Lung microvascular endothelial cell (primary cell): ENCODE measurements at places on chromosomes 1 and 21.

DNA sequence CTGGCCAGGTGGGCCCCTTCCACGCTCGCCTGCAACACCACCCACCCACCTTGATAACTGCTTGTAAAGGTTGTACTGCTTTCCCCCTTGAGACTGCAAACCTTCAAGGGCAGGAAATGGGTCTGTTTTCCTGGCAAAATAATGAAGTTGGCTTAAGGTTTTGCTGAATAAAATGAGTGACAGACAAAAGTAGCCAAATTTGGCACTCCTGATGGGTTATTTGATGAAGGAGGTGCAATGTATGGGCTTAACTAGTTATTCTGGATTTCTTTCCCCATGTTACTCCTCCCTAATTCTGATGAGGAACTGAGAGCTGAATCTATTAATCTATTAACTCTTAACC is 14.6 kb upstream of the HLCS start:
- no peak for DNase-seq

DNA sequence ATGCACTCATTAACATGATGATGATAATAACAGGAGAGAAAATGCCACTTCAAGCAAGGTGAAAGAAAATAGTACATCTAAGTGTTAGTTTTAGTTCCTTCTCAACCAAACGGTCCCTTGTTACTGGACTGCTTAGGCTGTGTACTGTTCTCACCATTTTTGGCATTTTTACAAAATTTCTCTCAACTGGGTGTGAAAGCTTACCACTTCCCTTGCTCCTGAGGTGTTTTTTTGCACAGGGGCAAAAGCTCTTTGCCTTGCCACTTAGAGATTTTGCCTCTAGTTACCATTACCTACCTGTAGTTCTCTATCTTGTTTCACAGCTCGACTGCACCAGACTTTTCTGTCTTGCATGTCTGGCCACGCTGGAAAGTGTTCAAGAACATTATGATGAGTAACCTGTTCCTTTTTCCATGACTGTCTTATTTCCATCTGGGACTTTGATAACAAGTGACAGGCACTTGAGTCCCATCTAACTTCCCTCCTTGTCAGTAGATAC is 10.7 kb downstream of the NEK7 start:
- peak; percentile 53 for DNase-seq

DNA sequence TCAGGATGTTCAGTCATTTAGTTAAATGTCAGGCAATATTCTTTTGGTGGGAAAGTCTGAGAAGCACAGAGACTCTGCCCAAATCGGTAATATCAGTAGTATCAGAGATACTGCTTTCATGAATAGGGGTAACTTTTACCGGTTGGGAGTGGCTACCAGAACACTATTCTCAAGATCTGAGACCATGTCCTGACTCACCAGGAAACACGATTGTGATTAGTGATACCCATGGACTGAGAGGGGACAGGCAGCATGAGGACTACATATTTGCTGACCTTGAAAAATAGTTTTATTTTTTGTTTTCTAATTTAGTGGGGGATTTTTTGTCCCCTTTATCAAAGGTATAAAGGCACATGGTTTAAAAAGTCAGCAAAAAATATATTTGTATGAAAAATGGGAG is 76.0 kb upstream of the NEK2 start:
- DNase-seq = no peak

DNA sequence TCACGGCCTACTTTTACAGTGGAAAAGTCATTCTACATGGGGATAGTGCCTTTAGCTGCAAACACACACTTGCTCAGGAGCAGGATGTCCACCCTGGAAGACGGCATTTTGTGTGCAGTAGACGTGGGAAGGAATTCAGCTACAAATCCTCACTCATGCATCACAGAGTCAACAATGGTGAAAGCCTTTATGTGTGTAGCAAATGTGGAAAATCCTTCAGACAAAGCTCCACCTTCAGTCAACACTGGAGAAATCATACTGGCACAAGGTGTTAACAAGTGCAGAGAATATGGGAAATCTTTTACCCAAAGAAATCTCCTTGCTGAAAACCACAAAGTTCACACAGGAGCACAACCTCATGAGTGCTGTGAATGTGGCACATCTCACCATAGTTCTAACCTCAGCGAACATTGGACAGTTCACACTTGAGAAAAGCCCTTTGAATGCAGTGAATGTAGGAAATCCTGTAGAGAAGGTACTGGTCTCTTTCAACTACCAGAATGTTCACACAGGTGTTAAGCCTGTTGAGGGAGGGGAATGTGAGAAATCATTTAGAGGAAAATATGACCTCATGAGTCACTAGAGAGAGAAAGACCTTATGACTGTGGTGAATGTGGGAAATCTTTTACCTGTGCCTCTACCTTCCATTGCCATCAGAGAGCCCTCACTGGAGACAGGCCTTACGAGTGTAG is 101.8 kb downstream of the PTGS2 start:
- no peak for DNase-seq

- DNase-seq = peak; percentile 95
Measured at GRCh38 chr1:21573971-21574465, 64.8 kb downstream of the ALPL start.

DNA sequence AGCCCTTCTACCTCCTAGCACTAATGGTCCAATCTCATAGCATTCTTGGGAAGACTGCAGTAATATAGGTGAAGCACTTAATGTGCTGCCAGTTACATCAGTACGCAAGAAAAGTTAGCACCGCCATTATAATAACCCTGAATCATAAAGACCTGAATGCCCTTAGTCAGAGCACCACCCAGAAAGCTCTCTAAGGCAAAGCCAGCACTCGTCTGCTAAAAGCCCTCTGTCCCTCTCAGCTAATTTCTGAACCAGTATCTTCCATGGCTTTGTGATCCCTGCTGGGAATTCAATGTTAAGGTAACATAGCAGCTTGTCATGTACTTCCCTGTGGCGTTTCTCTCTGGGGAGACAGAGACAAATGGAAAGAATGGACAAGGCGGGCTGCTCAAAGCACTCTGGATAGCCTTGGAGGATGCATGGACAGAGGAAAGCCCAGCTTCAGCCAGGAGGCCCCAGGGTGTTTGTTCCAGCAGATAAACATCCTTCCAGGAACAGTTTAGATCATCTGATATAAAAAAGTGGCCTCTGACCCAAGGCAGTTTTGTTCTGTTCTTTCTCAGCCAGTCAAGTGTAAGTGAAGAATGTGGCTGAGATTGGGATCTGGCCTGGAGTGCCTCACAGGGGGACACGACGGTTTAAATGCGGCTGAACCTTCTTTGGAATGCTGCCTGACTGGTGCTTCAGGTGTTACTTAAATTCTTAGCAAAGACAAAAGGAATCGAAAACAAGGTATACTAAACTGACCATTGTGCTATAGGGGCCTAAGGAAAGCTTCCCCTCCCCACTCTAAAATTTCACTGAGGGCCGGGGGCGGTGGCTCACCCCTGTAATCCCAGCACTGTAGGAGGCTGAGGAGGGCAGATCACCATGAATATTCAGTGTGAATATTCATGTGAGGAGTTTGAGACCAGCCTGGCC is 58.1 kb upstream of the VTCN1 start:
- DNase-seq = no peak

DNA sequence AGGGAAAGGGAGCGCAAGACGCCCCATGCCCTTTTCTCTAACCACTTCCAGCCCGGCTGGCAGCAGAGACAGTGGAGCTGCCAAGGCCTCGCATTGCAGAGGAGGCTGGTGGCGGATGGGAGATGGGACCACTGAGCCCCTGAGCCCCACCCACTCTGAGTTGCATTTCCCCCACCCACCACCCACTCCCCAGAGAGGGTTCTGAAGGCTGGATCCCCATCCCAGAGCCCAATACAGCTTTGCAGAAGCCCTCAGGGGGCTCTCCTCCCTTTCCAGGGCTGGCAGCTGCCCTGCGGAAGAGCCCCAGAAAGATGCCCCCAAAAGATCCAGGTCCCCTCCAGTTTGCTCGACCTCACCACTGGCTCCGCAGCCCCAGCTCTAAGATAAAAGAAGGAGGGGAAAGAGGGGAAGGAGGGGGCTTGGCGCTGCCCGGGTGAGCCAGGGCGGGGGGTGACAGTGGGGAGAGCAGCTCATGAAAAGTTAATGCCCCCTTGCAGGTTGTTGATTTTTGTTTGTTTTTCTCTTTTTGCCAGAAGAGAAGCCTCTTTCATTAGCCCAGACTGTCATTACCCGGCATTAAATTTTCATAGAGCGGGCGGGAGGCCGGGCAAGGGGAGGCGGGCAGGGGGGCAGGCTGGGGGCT is 38.4 kb upstream of the CASZ1 start:
- DNase-seq = no peak

- no peak for DNase-seq
Measured at GRCh38 chr1:221712776-221713431, 29.0 kb downstream of the DUSP10 start.

DNA sequence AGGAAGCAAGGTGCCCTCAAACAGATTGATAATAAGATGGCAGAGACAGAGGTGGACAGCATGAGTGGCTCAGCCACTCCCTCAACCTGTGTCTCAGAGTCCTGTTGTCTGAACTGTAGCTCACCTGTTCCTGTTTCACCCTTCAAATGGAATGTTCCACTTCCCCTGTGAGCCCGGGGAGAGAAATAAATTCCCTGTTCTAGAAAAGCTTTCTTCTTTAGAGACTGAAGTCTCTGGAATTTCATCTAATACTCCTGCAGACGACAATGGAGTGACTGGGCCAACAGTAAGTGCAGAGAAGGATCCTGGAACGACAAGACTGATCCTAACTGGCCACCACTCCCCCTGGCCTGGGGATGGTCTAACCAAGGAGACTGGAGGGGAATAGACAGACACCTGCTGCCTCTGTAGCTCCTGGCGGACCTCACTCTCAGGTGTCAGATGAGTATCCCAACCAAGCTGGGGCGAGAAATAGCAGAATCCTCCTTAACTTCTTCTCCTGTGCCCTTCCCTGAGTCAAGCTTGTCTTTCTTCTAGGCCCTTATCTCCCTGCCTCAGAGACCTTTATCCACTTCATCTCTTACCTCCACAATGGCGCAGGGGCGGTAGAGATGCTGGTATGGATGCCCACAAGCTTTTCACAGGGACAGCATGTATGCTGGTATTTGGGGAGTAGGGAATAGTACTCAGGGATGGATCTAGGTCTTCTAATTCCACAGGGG is 45.4 kb downstream of the PLEKHA6 start:
- DNase-seq = no peak

- DNase-seq = no peak
Measured at GRCh38 chr1:222616525-222616924, 1.4 kb upstream of the MIA3 start.

DNA sequence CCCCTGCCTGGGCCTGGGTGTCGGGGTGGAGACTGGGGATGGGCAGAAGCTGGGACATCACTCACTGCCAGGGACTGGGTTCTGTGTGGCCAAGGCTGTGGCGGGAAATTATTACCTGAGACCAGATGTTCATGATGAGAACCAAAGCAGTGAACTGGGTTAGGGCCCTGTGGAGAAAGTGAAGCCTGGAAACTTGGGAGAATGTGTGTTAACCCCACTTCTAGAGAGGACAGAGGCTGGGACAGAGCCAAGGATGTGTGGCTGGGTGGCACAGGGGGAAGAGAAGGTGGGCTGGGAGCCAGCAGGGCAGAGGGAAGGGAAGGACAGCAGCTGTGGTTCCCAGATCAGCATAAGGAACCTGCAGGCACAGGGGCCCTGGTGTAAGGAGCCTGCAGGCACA is 31.3 kb downstream of the CNIH3 start:
- no peak for DNase-seq

DNA sequence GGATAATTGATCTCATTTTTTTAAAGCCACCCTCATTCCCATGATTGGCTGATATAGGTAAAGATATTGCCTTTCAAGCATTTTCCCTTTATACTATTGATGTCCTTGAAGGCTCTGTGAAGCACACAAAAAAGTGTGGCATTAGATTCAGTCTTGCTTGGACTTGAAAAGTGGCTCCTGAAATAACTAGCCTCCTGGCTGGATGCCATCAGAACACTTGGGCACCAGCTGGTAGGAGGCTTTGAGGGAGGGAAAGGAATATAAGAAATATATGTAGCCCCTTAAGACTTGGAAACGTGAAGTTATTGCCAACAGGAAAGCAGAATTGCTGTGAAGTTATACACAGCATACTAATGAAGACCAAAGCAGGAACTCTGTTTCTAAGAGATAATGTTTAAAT is 14.1 kb downstream of the MTR start:
- DNase-seq = no peak

DNA sequence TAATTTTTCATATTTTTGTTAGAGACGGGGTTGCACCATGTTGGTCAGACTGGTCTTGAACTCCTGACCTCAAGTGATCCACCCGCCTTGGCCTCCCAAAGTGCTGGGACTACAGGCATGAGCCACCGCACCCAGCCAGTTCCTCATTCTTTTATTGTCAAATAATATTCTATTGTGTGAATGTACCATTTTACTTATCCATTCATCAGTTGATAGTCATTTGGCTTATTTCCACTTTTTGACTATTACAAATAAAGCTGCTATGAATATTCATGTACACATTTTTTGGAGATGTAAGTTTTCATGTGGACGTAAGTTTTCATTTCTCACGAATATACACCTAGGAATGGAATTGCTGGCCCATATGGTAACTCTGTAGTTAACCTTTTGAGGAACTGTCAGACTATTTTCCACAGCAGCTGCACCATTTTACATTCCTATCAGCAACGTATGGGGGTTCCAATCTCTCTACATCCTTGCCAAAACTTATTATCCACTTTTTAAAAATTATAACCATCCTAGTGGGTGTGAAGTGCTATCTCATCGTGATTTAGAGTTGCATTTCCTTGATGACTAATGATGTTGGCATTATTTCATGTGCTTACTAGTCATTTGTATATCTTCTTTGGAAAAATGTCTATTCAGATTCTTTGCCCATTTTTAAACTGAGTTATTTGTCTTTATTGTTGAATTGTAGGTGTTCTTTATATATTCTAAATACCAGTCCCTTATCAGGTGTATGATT is 12.7 kb downstream of the PACC1 start:
- DNase-seq = peak; percentile 12

DNA sequence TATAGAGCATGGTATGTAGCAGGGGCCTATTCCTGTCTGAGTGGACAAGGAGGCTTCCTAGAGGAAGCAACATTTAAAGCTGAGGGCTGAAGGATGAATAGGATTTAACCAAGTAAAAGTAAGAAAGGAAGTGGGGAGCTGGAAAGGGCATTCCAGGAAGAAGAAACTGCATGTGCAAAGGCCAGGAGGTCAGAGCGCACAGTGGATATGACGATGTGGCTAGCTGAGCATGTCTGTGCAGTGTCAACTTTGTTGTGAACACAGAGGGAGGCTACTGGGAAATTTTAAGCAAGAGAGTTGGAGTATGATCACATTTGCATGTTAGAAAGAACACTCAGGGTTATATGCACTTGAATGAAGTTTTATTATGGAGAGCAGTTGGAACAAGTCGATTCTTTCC is 28.6 kb upstream of the JUN start:
- DNase-seq = peak; percentile 48

DNA sequence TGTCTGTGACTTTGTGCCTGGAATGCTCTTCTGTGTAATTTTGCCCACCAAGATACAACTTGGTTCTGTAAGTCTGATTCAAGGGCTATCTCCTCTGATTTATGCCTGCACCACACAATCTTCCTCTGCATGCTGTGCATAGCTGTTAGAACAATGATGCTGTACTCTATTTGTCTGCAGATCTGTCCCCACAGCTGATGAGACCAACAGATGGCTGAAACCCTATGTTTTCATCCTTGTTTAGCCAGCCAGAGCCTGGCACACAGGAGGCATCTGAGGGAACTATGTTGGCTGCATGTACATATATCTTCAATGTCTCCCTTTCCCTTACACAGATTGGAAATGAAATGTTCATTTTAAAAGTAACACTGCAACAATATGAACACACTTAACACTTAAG is 58.0 kb upstream of the ABCA4 start:
- no peak for DNase-seq
